ENCODE measurements at places on chromosomes 6 and 20.

DNA sequence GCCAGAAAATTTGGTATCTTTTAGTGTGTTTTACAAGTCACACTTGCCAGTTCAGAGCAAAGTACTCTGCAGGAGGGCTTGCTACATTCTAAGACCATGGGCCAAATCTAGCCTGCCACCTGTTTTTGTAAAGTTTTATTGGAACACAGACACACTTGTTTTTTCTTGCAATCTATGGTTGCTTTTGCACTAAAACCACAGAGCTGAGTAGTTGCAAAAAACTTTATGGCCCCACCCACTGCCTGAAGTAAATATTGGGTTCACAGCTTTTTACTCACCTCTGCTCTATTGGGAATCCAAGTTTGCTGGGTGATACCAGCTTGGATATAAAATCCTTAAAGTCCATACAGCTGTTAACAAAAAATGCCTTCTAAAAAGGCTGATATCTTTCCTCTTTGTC lies 109.0 kb downstream of the ZFP64 start:
- DNase-seq, result no peak

DNA sequence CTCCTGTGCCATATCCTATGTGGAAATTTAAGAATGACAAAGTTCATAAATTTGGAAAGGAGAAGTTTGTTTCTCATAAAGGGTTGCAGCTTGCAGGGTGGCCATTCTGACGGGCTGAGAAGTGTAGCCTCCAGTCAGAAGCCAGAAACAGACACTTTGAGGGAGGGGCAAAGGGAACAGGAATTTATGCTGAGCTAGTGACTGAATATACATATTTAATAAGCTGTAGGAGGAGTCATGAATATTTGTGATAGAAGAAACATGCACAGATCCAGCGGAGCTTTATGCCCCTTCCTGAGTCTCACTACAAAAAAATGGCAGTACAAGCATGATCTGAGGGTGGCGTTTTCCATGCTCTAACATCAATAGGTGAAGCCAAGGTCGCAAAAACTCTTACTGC lies 798.3 kb downstream of the KIF16B start:
- no peak for DNase-seq

DNA sequence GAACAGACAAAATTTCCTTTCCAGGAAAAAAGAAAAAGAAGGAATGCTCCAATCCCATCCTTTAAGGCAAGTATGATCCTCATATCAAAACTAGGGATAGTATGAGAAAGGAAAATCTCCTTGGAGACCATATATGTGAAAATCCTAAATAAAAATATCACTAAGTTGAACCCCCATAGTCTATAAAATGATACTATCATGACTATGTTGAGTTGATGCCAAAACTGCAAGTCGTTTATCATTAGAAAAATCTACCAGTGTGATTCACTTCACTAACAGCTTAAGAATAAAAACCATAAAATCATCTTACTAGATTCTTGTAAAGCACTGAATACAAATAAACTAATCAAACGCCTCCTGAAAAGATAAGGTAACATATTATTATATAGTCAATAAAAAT lies 76.6 kb upstream of the STXBP5 start:
- no peak for DNase-seq

- no peak for DNase-seq
Observed at GRCh38 chr6:100449239-100449691, 15.5 kb downstream of the SIM1 start.

All from activated CD4-positive, alpha-beta T cell treated with anti-CD3 and anti-CD28 coated beads, Interleukin-2, Interleukin-4, amounts not matched to agents 100 ng/mL and 50 ng/mL, durations not matched to agents 16 hours and 8 hours (primary cell).